ENCODE measurements at places on chromosomes 16 and 17.

DNA sequence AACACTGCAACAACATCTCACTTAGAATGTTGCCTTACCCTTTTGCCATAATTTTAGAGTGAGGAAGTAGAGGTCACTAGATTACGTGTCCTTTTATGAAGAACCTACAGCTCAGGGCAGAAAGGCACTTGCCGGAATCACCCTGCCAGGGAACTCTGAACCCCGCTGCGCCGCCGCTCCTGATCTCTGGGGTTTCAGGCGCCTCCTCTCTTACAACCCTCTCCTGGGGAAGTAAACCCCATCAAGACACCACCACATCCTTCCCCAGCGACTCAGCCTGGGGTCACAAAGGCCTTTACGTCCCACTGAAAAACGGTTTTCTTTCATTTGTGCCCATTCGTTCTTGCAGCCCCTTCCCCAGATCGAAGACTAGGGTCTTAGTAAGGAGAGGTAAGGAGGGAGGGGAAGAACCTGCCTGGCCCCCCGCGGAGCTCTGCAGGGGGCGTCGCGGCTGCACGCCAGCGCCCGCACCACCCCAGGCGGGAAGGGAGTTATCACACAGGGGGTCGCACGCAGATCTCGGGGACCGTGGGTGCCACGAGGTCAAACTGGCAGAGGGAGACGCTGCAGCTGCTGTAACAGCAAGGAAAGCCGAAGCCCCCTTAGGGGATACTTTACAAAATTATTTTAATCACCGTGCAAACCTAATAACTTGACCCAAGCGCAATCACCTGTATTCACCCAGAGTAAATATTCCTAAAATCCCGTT is 1.0 kb upstream of the HLF start:
- DNase-seq: no peak

- DNase-seq: no peak
Measured at GRCh38 chr17:62692721-62693431, 65.4 kb downstream of the MRC2 start.

DNA sequence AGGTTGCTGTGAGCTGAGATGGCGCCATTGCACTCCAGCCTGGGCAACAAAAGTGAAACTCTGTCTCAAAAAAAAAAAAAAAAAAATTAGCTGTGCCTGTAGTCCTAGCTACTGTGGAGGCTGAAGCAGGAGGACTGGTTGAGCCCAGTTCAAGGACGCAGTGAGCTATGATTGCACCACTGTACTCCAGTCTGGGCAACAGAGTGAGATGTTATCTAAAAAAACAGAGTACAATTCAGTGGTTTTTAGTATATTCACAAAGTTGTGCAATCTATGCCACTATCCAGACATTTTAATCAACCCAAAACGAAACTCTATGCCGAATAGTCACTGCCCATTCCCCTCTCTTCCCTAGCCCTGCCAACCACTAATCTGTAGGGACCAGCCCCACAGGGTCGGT is 25.1 kb downstream of the C16orf54 start:
- DNase-seq: no peak

DNA sequence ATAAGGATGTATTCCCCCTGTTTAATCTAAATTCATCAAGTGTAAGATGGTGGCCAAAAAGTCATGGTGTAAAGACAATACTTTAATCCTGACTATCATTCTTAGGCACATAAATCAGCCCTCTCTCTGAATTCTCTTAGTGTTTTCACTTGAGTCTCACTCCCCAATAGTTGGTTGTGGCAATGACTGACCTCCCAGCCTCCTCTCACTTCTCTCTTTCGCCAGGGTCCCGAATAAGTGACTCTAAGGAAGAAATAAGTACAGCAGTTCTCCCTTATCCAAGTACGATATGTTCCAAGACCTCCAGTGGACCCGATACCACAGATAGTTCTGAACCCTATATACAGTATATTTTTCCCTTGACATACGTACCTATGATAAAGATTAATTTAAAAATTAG is 335.3 kb downstream of the MAF start:
- DNase-seq: no peak

DNA sequence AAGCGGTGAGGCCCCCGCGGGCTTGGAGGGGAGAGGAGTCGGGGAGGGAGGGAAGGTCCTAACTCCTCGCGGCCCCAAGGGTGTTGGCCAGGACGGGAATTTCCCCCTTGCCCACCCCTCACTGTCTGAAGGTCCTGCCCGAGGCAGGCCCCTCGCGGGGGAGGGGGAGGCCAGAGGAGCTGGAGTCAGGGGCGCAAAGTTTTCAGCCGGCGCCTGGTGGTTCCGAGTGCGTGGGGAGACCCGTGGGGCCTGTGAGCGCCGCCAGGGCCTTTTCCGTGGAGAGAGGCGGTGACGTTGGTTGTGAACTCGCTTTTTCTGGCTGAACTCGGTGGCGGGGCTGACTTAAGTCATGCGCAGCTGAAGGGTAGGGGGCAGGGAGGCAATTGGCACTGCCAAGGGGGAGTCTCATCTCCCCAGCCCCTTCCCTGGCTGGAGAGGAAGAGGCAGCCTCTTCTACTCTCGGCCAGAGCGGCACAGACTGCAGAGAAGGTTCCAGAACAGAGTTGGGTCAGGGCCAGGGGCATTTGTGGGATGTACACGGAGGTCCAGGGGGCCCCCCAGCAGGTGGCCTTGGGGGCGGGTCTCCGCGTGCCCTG is 1.5 kb downstream of the CACNA1H start:
- no peak for DNase-seq

- no peak for DNase-seq
Measured at GRCh38 chr17:74211912-74212208, 1.5 kb upstream of the TTYH2 start.

DNA sequence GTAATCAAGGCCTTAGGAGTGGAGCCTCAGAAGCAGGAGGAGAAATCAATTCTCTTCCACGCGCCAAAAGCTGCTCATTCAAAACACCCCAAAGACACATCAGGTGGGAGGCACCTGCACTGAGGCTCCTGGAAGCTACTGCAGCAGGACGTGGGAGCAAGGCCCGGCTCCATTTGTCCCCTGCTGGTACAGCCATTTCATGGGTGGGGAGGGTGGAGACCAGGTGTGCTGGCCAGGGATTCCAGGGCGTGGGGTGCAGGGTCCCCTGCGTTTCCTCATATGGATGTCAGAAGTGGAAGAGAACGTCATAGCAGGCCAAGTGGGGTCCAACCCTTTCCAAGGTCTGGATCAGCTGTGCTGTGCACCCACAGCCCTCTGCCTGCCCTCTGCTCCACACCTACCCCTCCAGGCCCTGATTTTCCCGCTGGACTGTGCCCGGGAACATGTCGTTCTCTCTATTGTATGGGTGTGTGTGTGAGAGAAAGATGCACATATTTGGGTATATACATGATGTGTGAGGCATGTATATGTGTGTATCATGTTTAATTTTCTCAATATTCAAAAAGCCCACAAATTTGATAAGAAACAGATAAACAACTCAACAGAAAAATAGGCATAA is 39.2 kb upstream of the CBX4 start:
- DNase-seq: no peak

- no peak for DNase-seq
Measured at GRCh38 chr16:5498562-5498961, 401.0 kb upstream of the EEF2KMT start.

- DNase-seq: no peak
Measured at GRCh38 chr16:48507391-48507790, 102.6 kb downstream of the N4BP1 start.

GRCh38 chr17:50947782-50948543 is 81.8 kb upstream of the TOB1 start:
- DNase-seq: no peak

GRCh38 chr17:71337938-71338337 is 782.9 kb upstream of the SOX9 start:
- DNase-seq: no peak

DNA sequence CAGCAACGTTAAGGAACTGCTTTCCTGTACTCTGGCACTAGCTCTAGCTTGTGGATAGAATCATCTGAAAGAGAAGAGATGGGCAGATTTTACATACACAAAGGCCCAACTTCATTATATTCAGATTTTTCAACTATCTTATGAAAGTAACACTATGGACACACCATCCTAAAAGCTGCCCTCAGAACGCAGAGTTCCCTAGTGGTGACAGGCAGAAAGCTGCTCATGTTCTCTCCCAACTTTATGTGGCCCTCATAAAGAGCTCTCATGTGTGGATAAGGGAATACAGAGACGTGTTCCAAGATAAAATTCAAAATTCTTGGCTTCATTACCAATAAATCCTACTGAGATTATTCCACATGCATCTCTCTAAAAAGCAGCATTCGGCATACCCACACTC is 1.5 kb downstream of the CFAP20 start:
- no peak for DNase-seq

GRCh38 chr16:73949574-73950320 is 346.9 kb upstream of the PSMD7 start:
- DNase-seq: no peak

DNA sequence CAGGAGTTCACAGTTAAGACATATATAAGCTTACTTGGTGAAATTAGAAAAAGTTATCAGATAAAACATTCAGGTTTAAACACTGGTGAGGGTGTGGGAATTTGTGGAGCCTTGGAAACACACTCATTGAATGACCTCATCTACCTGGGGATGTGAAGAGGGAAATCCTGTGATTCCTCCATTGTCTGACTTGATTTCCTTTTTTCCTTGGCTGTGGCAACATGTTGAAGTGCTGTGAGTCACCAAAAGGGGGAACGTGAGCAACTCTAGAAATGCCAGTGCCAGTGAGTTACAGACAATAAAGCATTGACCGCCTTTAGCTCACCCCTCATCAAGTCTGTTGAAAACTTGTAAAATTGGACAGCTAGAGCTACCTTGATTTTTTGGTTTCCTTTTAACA is 1.8 kb downstream of the HMOX2 start:
- DNase-seq: no peak

- DNase-seq: no peak
Measured at GRCh38 chr17:51119415-51120356, 982 bp downstream of the SPAG9 start.

GRCh38 chr16:54417384-54417783 is 130.8 kb upstream of the IRX3 start:
- no peak for DNase-seq

DNA sequence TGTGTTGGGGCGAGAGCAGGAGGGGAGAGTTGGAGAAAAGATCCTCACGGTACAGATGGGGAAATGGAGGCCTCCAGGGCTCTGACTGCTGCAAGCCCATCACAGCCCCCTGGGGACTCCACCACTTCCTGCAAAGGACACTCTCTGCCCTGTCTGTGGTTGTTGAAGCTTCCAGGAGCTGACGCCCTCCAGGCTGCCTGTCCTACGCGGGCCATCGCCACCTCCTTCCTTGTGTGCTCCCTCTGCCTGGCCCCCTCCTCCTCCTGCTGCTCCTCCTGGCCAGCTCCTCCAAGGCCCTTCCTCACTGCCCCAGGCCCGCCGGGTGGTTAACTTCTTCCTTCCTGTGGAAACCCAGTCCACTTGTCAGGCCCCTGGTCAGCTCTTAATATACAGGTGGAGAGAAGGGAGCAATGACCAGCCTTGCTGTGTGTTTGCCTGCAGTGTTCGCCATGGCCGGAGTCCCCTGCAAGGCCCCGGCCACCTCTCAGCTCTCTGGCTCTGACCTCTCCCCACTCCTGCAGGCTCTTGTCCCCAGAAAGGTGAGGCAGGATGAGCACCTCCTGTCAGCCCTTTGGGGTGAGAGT is 18.4 kb upstream of the STAC2 start:
- no peak for DNase-seq

DNA sequence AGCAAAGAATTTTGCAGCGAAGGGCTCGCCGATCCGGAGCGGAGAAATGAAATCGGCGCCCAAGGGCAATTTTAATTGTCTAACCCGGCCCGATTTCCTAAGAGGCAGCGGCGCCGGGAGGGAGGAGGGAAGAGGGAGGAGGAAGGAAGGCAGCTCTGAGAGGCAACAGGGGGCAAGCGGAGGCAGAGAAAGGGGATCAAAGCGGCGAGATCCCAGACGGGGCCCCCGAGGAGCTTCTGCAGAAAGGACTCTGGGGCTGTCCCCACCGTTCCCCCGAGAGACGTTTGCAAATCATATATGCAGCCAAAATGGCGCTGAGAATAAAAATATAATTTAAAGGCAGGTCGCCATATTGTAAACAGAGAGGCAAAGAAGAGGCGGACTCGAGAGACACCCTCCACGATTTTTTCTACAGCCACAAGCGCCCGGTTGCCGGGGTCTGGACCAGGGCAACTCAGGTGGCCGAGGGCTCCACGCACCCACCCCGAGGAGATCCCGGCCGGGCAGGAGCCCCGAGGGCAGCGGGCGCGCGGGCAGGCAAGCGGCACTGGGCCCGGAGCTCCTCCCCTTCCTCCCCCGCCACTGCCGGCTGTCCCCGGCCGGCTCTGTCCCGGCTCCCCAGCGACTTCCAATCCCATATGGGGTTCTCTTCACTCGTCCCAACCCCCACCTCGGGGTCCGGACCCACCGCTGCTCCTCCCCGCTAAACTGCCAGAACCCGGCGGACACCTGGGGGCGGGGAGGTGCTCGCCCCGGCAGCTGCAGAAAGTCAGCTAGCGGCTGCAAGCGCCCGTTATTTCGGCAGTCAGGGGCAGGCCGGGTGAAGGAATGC is 1.9 kb downstream of the PHF12 start:
- no peak for DNase-seq

DNA sequence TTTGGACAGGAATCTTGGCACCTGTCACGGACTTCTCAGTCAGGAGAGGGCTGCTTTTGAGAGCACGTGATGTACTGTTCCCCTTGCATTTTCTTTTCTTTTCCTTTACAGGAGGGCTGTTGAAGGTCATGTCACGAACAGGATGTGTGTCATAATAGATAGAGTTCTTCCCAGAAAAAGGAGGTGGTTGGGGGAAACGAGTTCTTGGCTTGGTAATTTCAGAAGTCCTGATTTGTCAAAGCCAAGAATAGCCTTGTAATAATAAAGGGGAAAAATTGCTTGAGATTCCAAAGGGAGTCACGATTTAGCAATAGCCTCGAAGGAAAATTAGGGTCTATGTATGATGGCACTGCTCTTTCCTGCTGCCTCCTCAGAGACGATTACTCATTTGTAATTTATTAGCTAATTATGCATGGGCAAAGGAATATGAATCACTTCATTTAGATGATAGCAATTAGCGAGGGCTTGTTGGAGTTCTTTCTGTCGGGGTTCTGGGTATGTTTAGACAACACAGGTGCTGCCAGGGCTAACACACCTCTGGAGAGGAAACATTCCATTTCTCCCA is 277.7 kb upstream of the N4BP1 start:
- DNase-seq: no peak

DNA sequence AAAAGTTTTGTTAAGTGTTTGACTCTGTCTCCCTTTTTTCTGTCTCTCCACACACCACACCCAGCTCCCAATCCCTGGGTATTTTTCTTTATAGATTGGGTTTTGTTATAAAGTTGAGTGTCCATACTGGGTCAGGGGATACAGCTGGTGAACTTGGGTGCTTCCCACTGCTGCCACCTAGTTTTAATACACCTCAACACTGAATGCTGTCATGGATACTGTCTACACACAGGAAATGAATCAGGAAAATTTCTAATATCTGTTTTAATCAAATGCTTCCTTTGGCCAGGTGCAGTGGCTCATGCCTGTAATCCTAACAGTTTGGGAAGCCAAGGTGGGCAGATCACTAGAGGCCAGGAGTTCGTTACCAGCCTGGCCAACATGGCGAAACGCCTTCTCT is 5.3 kb upstream of the TAOK1 start:
- no peak for DNase-seq

- DNase-seq: no peak
Measured at GRCh38 chr16:81698310-81698641, 80.8 kb upstream of the PLCG2 start.
